Heart right ventricle (tissue), 16 donors: ENCODE measurements at places on chromosomes 7 and 10. TPM values are rescaled to one million over a fixed set of nuclear protein-coding genes. Genes with fewer than 3 reads are reported as not detected.

GRCh38 chr10:117112220-117112619 lies 25.9 kb downstream of the VAX1 start:
- no peak for DNase-seq

DNA sequence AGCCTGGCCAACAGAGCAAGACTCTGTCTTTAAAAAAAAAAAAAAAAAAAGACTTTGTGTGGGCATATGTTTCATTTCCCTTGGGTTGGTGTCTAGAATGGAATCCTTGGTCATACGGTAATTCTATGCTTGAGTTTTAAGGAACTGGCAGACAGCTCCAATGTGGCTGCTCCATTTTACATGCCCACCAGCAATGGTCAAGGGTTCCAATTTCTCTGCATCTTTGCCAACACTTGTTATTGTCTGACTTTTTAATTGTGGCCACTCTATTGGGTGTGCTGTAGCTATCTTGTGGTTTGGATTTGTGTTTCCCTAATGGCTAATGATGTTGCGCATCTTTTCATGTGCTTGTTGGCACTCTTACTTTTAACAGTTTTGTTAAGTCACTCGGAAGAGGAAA lies 57.6 kb downstream of the BRI3 start:
- no peak for DNase-seq

- DNase-seq, result no peak
Measured at GRCh38 chr7:28432105-28432504, 19.8 kb downstream of the CREB5 start.

DNA sequence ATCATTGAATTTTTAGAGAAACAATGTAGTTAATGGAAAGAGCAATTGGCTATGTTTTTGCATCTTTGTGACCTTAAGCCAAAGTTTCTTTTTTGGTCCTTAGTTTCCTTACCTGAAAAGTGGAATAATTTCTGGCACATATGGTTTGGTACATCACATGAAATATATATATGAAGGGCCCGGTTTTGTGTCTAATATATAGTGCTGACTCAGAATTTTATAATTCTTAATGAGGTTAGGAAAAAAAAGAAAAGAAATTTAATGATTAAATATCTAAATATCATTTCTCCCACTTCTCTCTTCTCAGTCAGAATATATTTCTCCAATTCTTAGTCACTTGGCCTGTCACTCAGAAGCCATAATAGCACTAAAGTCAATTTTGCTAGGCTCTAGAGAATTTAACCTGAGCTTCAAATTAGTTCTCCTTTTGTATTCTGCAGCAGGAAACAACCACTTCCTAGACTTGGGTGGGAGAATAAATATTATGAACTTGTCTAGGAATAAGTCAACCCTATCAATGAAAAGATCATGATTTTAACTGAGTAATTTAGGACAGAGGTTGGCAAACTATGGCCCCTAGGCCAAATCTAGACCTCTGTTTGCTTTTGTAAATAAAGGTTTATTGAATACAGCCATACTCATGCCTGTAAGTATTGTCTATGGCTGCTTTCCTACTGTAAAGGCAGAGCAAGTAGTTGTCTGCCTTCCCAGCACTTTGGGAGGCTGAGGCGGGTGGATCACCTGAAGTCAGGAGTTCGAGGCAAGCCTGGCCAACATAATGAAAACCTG lies 34.6 kb downstream of the PPP1R9A start:
- no peak for DNase-seq

DNA sequence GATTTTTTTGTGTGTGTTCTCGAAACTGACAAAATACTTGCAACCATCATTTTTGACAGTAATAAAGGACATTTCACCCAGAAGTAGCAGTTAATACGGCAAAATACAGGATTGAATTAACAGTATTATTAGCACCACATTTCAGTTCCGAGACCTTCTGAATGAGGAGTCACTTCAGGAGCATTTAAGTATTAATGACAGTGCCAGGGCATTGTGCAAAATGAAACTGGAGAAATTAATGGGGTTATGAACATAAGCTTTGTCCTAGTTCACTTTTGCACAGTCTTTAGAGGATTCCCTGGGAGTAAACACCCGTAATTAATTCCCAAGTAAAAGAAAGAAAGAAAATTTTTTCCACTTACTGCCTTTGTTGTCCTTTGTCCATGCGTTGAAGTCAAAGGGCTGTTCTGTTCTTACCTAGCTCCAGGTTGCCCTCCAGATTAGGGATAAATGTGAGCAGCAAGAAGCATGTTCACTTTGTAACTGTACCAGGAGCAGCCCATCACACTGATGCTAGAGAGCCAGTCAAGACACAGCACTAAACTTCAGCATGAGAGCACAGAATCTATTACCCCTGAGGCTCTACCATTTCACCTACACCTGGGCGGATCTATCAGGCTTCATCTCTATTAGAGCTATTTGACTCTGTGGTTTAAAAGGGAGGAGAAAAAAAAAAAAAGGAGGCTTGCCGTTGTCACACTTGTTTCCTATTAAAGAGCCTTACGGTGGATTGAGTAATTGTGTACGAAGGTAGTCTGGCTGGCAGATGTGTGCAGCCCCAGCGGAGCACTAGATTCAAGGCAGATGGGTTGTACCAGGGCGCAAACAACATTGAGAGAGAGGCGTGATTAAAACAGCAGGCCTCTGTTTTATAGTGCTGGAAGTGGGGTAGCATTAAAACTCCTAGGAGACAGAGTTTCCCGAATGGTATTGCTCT lies 297.8 kb upstream of the SEMA3A start:
- no peak for DNase-seq

The TMEM196 gene
- not detected for polyA plus RNA-seq

DNA sequence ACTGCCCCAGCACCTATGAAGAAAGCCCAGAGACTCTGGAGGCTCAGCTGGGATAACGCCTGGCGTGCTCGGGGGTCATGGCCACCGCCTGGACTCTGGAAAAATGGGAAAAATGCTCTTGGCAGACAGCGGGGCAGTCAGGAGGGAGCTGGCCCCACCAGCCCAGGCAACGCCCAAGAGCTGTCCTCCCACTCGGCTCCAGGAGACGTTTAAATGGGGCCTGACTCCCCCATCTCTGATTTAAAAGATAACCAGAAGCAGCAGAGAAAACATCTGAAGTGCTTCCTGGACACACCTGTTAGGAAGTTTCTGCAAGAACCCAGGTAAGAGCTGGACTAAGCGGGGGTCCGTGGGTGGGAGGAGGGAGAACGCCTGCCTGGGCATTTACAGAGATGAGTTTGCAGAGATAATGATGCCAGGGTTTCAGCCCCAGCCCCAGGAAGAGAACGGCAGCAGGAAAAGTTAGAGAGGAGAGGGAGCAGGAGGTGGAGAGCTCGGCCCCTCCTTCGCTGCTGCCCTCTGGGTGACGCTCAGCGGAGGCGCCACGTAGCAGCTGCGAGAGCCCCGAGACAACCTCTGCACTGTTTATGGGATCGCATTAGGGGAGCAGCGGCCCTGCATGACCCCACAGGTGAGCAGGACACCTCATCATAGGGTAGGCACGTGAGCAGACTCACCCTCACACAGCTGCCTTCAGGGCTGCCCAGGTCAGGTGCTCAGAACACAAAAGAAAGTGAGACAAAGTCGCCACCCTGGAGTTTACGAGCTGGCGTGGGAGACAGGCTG lies 83.5 kb upstream of the INSIG1 start:
- DNase-seq, result no peak

DNA sequence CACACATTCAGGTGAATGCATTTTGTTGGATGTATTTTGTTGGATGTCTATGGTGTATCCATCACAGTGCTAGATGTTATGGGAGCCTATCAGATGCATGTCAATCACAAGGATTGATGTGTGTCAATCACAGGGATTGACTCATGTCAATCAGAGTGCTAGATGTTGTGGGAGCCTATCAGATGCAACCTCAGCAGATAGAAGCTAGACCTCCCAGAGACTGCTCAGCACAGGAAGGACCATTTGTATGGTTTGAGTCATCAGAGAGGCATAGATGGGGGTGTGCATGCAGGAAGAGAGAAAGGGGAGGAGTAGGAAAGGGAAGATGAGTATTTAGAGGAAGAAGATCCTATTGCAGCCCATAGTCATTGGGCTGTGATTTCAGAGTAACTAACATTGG lies 48.3 kb upstream of the PITRM1 start:
- no peak for DNase-seq

DNA sequence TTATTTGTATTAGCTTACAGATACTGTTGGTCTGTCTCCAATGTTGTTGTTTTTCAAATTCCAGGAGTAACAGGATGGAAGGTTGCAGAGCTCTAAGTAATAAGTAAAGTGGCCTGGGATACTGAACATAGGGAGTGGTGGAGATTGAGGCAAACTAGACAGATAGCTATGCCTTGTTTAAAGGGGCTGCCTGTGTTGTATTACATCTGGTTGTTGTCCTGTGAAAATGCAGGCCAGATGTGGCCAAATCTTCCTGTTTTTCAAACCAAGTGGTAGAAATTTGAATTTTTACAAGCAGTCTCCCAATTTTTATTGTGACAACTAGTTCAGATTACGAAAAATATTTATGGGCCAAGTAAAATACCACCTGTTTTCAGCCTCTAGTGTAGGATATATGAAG lies 33.5 kb downstream of the BICC1 start:
- DNase-seq, result no peak

DNA sequence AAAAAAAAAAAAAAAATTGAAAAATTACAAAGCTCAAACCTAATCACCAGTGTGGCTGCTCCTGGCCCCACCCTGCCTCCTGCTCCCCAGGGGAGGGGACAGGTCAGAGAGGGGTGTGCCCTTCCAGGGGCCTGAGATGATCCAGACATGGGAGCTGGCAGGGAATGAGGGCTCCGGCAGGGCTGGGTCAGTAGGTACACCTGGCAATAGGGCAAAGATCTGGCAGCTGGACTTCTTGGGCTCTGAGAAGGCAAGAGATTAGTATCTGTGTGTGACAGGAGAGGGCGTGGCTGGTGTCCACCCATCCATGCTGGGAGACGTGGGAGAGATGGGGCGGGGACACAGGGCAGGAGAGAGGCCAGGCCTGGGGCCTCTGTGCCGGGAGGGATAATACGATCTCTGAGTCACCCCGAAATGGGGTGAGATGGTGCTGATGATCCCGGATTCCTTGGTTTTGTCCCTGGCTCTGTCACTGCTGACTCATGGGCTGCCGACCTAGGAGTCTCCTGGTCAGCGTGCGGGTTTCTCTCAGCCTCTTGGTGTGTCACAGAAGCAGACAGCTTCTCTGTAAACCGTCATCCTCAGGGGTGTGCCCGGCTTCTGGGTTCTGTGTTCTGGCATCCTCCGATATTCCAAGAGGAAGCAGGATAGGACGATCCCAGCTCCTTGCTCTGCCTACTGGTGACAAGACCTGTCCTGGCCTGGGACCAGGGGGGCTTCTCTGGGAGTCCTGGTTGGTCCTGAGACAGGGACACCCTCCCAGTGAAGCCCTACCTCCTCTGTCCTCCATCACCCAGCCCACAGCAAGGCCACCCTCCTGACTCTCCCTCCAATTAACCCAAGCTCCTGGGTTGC lies 8.2 kb upstream of the CLDN4 start:
- no peak for DNase-seq

- no peak for DNase-seq
Measured at GRCh38 chr10:112490545-112490944, 43.5 kb downstream of the VTI1A start.
